ENCODE measurements at places on chromosomes 13 and 19.

DNA sequence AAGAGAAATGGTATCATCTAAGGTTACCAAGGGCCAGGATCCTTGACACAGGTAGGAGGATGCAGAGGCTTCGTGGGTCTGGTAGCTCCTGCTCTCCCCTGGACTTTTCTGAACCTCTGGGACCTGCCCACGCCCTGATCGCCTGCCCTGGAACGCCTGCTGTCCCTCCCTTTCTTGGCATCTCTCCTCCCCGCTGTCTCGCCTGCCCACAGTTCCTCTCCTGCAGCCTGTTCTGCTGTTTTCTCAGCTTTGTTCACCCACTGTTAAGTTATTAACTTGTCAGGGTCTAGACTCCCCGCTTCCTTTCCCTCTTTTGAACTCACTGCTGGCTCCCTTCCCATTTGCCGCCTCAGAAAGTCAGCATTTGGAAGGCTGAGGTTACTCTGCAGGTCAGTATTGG, 19.8 kb downstream of the SERP2 start:
- no peak for DNase-seq

DNA sequence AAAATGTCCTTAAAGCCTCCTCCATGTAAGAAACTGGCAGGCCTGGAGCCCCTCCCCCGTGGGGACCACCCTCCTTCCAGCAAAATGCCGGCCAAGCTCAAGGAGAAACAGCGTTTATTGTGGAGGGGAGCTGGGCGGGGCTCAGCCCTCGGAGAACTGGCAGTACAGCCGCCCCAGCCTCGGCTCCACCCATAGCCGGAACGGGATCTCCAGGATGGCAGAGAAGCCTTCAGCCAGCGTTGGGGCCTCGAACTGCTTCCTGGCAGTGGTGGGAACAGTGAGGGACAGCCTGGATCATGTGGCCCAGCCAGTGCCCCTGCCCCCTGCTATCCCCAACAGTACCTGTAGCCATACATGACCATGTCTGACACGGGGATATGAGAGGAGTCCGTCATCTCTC, 6.3 kb downstream of the PNKP start:
- DNase-seq: peak; percentile 71

GRCh38 chr13:41052441-41052840, 8.9 kb upstream of the WBP4 start:
- DNase-seq: no peak

DNA sequence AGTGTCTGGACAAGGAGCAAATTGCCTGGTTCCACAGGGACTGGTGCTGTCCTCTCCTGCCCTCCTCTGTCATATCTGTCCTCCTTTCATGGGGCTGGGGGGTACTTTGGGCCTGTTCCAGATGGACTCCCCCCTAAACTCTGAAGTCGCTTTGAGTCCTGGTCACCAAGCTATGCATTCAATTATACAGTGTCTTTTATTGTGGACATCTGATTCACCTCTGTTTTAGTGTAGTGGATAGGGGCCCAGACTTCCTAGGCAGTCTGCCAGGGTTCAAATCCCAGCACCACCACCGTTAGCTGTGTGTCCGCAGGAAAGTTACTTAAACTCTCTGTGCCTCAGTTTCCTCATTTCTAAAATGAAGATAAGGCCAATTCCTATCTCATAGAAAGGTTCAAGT, 21.0 kb upstream of the IRS2 start:
- no peak for DNase-seq

GRCh38 chr19:40578442-40578908, 1.8 kb downstream of the SHKBP1 start:
- no peak for DNase-seq
